Uterus (tissue), 4 donors: ENCODE measurements at places on chromosomes 2 and 18.
A peak's percentile ranks its signal among the peaks of the same experiment; 100 is the strongest.

DNA sequence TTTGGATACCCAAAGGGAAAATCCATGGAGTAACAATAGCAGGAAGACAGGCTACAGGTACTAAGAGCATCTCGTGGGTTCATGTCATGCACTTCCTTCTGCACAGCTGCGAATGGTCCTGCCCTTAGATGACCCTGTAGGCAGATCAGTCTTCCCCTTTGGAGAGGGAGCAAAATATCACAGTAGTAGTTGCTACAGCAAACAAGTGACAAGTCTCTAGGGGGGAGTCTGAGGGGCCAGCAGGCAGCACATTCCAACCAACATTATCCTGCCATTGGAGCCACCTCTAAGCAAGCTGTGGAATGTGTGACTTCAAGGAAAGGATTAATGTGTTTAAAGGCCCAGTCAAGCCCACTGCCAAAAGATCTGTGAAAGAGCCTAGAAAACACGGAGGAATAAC lies 273.2 kb upstream of the PARD3B start:
- H3K36me3 ChIP-seq: no peaks in the 10 kb centered on the region
- H3K4me1 ChIP-seq: no peaks in the 10 kb centered on the region
- no peak overlapping the region for H3K27ac ChIP-seq
- no peak overlapping the region for H3K4me3 ChIP-seq
- DNase-seq: no peak

GRCh38 chr18:13112982-13113381 lies 105.6 kb upstream of the LDLRAD4 start:
- no peak overlapping the region for H3K27ac ChIP-seq
- DNase-seq: peak; percentile 49
- no peaks in the 10 kb centered on the region for H3K27me3 ChIP-seq

- H3K36me3 ChIP-seq: no peaks in the 10 kb centered on the region
- H3K27me3 ChIP-seq: no peaks in the 10 kb centered on the region
- no peaks in the 10 kb centered on the region for H3K4me1 ChIP-seq
- no peak overlapping the region for H3K27ac ChIP-seq
Measured at GRCh38 chr18:1848716-1849115, 722.6 kb downstream of the METTL4 start.

DNA sequence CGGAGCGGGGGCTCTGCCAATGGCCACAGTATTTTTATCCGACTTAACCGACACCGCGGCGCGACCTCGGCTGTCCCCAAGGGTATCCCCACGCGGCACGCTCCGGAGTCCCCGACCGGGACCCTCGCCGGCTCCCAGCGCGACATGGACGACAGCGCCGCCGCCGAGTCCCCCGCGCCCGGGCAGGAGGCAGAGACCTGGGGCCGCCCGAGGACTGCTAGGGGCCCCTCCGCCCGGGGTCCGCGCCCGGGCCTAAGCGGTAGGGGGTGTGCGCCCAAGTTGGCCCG lies 468 bp downstream of the UXS1 start:
- no peaks in the 10 kb centered on the region for H3K4me1 ChIP-seq
- no peaks in the 10 kb centered on the region for H3K27me3 ChIP-seq
- DNase-seq: no peak
- H3K36me3 ChIP-seq: no peaks in the 10 kb centered on the region
- peak overlapping the region; percentile 80 for H3K27ac ChIP-seq

DNA sequence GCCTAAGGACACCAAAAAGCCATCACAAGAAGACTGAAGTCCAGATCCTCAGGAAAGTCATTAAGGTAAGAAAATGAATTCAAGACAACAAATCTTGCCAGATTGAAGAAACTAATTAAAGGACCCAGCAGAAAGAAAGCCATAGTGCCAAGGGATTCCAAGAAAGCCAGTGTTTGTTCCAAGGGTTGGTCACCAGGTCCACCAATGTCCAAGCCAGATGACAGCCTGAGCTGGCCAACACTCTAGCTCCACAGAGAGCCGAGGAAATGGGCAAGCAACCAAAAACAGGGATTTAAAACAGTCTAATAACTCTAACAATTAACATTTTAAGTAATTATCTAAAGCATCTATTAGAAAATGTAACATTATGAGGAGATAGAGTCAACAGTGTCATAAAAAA lies 49.2 kb downstream of the DNER start:
- H3K27ac ChIP-seq: no peak overlapping the region
- no peaks in the 10 kb centered on the region for H3K27me3 ChIP-seq
- no peak for DNase-seq
- no peak overlapping the region for H3K4me3 ChIP-seq

- peak overlapping the region; percentile 8 for H3K27ac ChIP-seq
- H3K4me3 ChIP-seq: no peak overlapping the region
- DNase-seq: peak; percentile 63
- no peaks in the 10 kb centered on the region for H3K36me3 ChIP-seq
- H3K4me1 ChIP-seq: no peaks in the 10 kb centered on the region
Measured at GRCh38 chr2:241771286-241772062, 5.1 kb upstream of the GAL3ST2 start.

GRCh38 chr2:200735061-200735460 lies 76.6 kb upstream of the BZW1 start:
- no peaks in the 10 kb centered on the region for H3K4me1 ChIP-seq
- H3K27me3 ChIP-seq: no peaks in the 10 kb centered on the region
- DNase-seq: no peak
- H3K27ac ChIP-seq: no peak overlapping the region

DNA sequence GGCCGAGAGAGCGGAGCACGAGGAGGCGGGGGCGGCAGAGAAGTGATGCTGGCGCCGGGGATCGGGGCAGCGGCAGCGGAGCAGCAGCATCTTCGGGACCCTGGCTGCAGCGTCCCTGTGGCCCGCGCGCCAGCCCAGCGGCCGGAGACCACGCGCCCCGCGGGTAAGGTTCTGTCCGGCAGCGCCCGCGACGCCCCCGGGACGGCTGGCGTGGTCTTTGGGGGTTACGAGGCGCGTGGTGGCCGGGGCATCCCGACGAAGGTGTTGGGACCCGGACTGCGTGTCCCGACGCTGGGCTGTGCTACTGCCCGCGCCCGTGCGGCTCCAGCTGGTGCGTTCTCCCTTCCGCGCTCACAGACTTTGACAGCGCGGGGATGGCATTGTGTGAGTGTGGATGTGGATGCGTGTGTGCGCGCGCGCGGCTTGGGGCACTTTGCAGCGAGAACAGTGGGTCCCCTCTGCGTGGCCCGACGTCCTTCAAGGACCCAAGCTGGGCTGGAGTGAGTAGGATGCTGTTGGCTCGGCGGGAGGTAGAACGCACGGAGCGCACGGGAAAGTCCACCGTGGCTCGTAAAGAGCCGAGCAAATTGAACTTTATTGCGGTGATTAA lies 405.0 kb downstream of the XIRP2 start:
- H3K36me3 ChIP-seq: no peaks in the 10 kb centered on the region
- H3K4me3 ChIP-seq: peak overlapping the region; percentile 51

GRCh38 chr2:157363612-157364101 lies 38.0 kb upstream of the ERMN start:
- no peak overlapping the region for H3K27ac ChIP-seq
- no peaks in the 10 kb centered on the region for H3K4me1 ChIP-seq
- no peak for DNase-seq
- H3K4me3 ChIP-seq: no peak overlapping the region
- H3K36me3 ChIP-seq: no peaks in the 10 kb centered on the region
- no peaks in the 10 kb centered on the region for H3K27me3 ChIP-seq

- no peak overlapping the region for H3K4me3 ChIP-seq
- H3K27ac ChIP-seq: no peak overlapping the region
- peak; percentile 59 for DNase-seq
- H3K27me3 ChIP-seq: no peaks in the 10 kb centered on the region
Measured at GRCh38 chr2:41698678-41699422, 349.0 kb upstream of the PKDCC start.

GRCh38 chr2:227464851-227465250 lies 7.1 kb upstream of the AGFG1 start:
- H3K4me1 ChIP-seq: no peaks in the 10 kb centered on the region
- H3K4me3 ChIP-seq: no peak overlapping the region
- H3K27ac ChIP-seq: no peak overlapping the region
- no peak for DNase-seq
- H3K27me3 ChIP-seq: no peaks in the 10 kb centered on the region
- H3K36me3 ChIP-seq: no peaks in the 10 kb centered on the region

- H3K27me3 ChIP-seq: no peaks in the 10 kb centered on the region
- DNase-seq: no peak
- no peak overlapping the region for H3K27ac ChIP-seq
- H3K4me1 ChIP-seq: no peaks in the 10 kb centered on the region
- no peaks in the 10 kb centered on the region for H3K36me3 ChIP-seq
Measured at GRCh38 chr2:135818937-135819610, 17.9 kb downstream of the LCT start.

DNA sequence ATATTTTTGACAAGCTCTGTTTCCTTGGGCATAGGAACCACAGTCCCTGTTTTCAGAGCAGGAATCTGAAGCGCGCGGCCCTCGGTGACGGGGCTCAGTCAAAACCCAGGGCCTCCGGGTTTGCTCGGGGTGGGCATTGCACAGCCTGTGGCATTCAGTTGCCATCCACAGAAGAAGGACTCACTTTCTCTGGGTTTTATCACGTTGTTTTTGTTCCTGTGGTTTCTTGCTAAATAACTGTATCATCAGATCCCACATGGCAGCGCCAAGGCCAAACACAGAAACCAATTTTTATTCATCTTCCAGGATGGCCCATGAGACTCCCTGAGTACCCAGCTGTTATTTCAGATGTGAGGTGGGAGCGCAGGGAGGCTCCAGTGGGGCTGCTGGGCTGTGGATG lies 35.6 kb downstream of the SGPP2 start:
- no peaks in the 10 kb centered on the region for H3K27me3 ChIP-seq
- no peak for DNase-seq
- H3K4me1 ChIP-seq: no peaks in the 10 kb centered on the region
- no peaks in the 10 kb centered on the region for H3K36me3 ChIP-seq

GRCh38 chr2:103295591-103295990 lies 533.8 kb downstream of the TMEM182 start:
- H3K36me3 ChIP-seq: no peaks in the 10 kb centered on the region
- no peaks in the 10 kb centered on the region for H3K27me3 ChIP-seq
- no peaks in the 10 kb centered on the region for H3K4me1 ChIP-seq
- DNase-seq: no peak
- no peak overlapping the region for H3K27ac ChIP-seq
- H3K4me3 ChIP-seq: no peak overlapping the region

DNA sequence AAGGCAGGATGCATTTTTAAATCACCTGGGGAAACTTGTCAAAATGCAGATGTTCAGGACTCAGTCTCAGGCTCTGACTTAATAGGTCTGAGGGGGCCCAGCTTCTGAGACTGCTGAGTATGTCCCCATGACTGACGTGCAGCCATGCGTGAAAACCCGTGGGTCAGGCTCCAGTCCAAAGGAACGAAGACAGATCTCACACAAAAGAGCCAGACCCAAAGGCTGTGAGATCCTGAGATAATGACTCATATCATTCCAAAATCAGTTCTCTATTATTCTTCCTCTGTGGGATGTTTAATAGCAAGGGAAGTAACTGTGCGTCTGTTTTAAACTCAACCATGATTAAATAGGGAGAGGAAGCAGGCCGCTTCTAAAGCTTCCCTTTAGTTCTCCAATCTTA lies 107.4 kb upstream of the ACAA2 start:
- no peak for DNase-seq
- H3K36me3 ChIP-seq: no peaks in the 10 kb centered on the region
- H3K4me1 ChIP-seq: no peaks in the 10 kb centered on the region

DNA sequence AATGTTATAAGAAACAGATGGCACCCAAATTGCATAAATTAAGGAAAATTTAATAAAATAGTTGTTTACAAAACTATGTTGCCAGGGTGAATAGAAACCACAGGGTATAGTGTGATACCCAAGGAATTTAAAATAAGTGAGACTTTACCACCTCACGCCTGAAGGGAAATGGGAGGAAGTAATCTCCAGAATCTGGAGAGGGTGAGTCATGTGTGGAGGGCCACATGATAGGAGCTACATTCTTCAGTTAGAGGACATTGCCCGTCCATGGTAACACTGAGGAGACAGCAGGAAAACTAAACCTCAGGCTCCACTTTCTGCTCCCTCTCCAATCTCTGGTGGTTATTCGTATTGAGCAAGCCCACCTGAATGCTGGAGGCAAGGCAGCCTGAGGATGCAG lies 97.2 kb upstream of the NXPH2 start:
- H3K4me1 ChIP-seq: no peaks in the 10 kb centered on the region
- H3K27me3 ChIP-seq: no peaks in the 10 kb centered on the region
- H3K27ac ChIP-seq: no peak overlapping the region
- DNase-seq: no peak
- H3K36me3 ChIP-seq: no peaks in the 10 kb centered on the region
- H3K4me3 ChIP-seq: no peak overlapping the region

DNA sequence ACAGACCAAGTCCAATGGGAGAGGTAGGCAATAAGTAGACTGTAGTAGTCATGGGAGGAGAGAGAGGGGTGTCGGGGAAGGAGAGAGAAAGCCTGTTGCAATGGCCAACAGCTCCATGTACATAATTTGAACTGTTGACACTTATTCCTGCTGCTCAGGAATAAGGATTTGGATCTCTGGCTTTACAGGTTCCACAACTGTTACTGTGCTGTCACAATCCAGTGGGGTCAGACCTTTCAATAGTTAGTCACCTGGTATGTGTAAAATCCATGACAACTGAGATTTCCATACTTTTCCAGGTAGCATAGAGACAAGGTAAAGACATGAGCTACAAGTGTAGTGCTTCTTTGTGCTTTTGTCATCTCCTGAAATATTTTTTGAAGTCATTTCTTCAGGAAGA lies 47.5 kb upstream of the RIOK3 start:
- no peaks in the 10 kb centered on the region for H3K27me3 ChIP-seq
- no peak overlapping the region for H3K4me3 ChIP-seq
- no peaks in the 10 kb centered on the region for H3K36me3 ChIP-seq
- DNase-seq: no peak
- H3K4me1 ChIP-seq: no peaks in the 10 kb centered on the region

DNA sequence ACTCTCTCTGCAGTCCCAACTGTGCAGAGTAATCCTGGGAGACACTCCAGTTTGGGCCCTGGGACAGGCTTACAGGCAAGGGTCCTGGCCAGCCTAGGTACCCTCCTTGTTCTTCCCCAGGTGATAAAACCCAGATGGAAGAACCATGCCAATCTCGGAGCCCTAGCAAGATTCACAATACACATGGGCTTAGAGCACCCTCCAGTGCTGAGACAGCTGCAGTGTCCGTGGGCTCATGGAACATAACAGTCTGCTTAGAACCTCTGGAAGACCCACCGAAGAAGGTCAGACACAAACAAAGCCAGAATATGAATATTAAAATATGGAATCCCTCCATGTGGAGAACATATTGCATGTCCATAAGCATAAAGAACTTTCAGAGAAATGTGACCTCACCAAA lies 568.1 kb downstream of the KCNJ3 start:
- no peak for DNase-seq
- H3K27ac ChIP-seq: no peak overlapping the region
- H3K4me3 ChIP-seq: no peak overlapping the region
- no peaks in the 10 kb centered on the region for H3K4me1 ChIP-seq

DNA sequence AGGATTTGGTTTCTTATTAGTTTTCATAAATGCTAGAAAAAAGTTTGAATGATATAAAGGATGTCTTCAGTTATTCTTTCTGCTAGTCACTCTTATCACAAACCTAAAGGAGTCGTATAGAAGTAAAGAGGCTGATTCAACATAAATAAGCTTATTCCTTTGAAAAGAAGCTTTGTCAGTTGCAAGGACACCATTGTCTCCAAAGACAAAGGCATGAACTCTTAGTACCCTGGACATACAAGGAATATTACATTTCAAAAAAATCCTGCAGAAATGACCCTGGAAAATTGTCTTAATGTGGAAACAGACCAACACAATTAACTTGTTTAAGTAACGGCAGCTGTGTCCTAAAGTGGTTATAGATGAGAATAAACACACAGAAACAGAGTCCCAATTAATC lies 528.0 kb downstream of the CPS1 start:
- DNase-seq: no peak
- no peak overlapping the region for H3K4me3 ChIP-seq
- no peaks in the 10 kb centered on the region for H3K4me1 ChIP-seq
- H3K27ac ChIP-seq: no peak overlapping the region
- no peaks in the 10 kb centered on the region for H3K27me3 ChIP-seq
